ENCODE measurements at places on chromosomes 7 and 10. TPM values are rescaled to one million over a fixed set of nuclear protein-coding genes. Genes with fewer than 3 reads are reported as not detected.

DNA sequence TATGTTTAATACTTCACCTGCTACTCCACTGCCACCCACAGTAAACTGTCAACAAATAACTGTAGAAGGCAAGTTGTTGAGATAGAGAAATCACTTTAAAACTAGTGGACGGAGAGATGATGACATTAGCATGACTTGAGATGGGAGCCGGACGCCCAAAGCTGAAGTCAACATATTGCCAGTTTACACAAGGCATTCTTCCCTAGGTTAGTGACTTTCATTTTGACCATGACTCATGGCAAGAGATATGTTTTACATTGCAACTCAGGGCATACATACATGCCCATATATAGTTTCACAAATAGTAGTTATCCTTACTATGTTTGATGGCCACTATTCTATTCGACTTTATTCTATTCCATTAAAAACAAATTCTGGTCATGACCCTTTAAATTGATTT lies 296.6 kb downstream of the PLXNA4 start:
- peaks cover 7% of the 10 kb centered on the region for H3K27me3 ChIP-seq
- no peaks in the 10 kb centered on the region for H3K36me3 ChIP-seq
- peaks cover 12% of the 10 kb centered on the region for H3K4me1 ChIP-seq
- DNase-seq: no peak
- H3K4me3 ChIP-seq: no peak overlapping the region
- no peak overlapping the region for H3K27ac ChIP-seq

DNA sequence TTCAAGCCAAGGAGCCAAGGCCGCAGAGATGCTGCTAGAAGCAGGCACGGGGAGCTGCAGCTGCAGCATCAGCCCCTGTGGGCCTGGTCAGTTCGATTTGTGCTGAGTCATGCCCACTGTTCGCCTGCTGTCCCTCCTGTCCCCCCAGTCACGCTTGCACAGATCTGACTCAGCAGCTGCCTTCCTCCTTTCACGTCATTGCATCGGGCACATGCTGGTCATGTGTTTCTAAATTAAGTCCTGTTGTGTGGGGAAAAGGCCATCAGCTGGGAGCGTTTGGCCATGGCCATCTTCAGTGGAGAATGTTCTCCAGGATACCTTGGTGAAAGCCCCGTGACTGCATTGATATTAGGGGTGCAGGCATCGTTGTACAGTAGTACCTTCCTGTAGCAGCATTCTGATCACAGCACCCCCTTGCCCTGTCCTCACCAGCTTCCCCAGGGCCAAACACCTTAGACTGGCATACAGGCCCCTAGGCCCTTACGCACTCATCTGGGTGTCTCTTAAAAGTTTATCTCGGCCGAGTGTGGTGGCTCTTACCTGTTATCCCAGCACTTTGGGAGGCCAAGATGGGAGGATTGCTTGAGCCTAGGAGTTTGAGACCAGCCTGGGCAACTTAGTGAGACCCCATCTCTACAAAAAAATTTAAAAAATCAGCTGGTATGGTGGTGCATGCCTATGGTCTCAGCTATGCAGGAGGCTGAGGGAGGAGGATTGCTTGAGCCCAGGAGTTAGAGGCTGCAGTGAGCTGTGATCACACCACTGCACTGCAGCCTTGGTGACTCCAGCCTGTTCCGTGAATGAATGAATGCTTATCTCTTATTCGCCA lies 23.2 kb downstream of the POR start:
- no peaks in the 10 kb centered on the region for H3K4me1 ChIP-seq
- H3K4me3 ChIP-seq: no peak overlapping the region
- H3K27me3 ChIP-seq: no peaks in the 10 kb centered on the region
- DNase-seq: no peak
- H3K36me3 ChIP-seq: peaks cover 6% of the 10 kb centered on the region

- DNase-seq: no peak
- no peak overlapping the region for H3K4me3 ChIP-seq
- H3K27me3 ChIP-seq: no peaks in the 10 kb centered on the region
- H3K36me3 ChIP-seq: no peaks in the 10 kb centered on the region
Observed at GRCh38 chr10:44030738-44031137, 354.2 kb downstream of the CXCL12 start.

DNA sequence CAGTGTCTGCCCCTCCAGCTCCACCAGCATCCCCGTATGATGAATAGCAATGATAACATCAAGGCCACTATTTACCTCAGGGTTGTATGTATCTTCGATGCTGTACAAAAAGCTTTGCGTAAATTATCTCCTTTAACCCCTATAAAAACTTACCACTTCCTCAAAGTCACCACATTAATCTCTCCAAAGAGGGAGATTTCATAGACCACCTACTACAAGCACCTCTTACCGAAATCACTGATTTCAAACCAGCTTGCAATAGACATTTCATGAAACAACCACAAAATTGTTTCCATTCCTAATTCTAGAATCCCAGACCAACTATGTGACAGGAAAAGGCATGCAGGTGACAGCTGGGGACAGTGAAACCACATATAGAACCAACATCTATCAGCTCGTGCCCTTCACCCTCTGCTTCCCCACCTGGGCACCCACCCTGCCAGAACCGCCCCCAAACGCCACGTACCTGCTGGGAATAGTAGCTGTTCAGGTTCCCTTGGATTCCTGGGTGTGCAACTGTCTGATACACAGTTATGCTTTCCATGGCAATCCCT lies 20.1 kb upstream of the MMP21 start:
- H3K4me3 ChIP-seq: no peak overlapping the region
- H3K27me3 ChIP-seq: no peaks in the 10 kb centered on the region
- H3K27ac ChIP-seq: no peak overlapping the region
- DNase-seq: no peak

The CDK13 gene
- total RNA-seq: 124 TPM

GRCh38 chr7:91407942-91408341 lies 143.7 kb downstream of the FZD1 start:
- no peak for DNase-seq
- H3K27me3 ChIP-seq: no peaks in the 10 kb centered on the region
- no peak overlapping the region for H3K27ac ChIP-seq
- H3K4me3 ChIP-seq: no peak overlapping the region
- H3K36me3 ChIP-seq: no peaks in the 10 kb centered on the region

DNA sequence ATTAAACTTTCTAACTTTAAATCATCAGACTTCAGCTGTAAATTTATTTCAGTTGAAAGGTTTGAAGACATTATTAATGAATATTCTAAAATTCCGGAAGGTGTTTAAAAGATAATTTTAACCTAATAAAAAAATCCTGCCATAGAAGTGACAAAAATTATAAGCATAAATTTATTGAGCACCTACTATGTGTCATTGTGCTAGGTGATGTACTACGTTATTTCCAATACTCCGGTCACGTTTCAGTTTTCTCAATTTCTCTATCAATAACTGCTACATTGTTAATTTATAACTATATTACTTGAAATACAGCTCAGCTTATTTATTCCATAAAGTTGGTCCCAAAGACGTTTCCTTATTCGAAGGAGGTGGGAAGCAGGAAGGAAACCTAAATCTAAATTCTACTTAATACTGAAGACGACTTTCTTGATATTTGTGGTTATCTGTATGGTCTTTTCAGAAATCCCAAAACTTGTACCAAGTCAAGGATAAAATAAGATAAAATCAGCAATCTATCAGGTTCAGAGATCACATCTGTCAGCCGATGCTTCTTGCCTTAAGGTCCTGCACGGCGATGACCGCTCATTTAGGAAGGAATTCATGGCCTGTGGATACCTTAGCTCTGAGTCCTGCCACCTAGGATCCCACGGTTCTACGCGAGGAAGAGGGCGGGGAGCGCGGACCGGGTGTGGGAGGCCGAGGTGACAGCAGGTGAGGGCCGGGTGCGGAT lies 1.2 kb upstream of the ZEB1 start:
- peak overlapping the region; percentile 72 for H3K4me3 ChIP-seq
- DNase-seq: no peak
- H3K27me3 ChIP-seq: no peaks in the 10 kb centered on the region
- H3K36me3 ChIP-seq: no peaks in the 10 kb centered on the region
- H3K27ac ChIP-seq: peak overlapping the region; percentile 95

The ANXA8L1 gene
- 18.9 TPM for total RNA-seq

- no peaks in the 10 kb centered on the region for H3K36me3 ChIP-seq
- H3K27ac ChIP-seq: no peak overlapping the region
- H3K4me1 ChIP-seq: no peaks in the 10 kb centered on the region
- no peak overlapping the region for H3K4me3 ChIP-seq
- DNase-seq: no peak
Observed at GRCh38 chr10:62031507-62031906, 130.0 kb downstream of the ARID5B start.

The HGF gene
- total RNA-seq: 25.5 TPM

DNA sequence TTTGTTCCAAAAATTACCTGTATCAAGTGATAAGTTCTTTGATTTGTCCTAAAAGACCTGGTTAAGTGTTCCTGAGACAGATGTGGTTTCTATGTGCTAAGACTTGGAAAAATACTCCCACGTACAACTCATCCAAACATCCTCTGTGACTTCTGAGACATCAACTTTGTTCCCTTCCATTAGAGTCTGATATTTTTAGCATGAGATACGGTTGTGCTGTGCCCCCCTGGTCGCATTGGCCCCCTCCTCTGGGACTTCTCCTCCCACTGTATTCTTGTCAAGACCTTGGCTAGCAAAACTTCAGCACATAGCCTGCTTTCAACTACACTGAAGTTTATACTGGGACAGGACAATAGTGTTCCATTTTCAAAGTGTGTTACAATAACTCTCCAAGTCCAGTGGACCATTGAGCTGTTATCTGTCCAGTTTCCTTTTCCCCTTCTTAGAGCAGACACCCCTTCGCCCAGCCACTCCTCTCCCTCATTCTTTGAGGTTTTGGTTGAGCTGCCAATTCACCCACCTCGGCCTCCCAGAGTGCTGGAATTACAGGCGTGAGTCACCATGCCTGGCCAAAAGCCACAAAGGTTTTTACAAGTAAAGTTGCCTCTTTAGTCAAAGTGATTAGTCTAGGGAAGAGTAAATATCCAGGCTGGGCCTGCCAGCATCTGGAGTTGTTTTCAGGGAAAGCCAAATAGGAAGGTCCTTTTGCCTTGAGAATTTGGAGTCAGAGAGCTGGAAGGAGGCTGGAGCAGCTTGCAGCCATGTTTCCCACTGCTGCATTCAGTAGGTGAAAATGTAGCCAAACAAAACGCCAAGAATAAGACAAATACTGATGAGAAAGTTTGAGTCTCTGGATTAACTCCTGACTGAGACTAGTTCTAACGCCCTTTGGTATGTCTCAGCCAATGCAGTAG lies 17.8 kb upstream of the PDLIM1 start:
- no peak for DNase-seq
- H3K27me3 ChIP-seq: no peaks in the 10 kb centered on the region
- peak overlapping the region; percentile 66 for H3K27ac ChIP-seq
- H3K4me3 ChIP-seq: no peak overlapping the region
- H3K4me1 ChIP-seq: peaks cover under 1% of the 10 kb centered on the region

The IRF5 gene
- total RNA-seq: 6.0 TPM

GRCh38 chr7:136139417-136139816 lies 162.3 kb upstream of the MTPN start:
- H3K36me3 ChIP-seq: no peaks in the 10 kb centered on the region
- no peaks in the 10 kb centered on the region for H3K4me1 ChIP-seq
- no peak overlapping the region for H3K4me3 ChIP-seq
- H3K27ac ChIP-seq: no peak overlapping the region

- no peak overlapping the region for H3K4me3 ChIP-seq
- no peaks in the 10 kb centered on the region for H3K27me3 ChIP-seq
- H3K27ac ChIP-seq: no peak overlapping the region
- H3K4me1 ChIP-seq: no peaks in the 10 kb centered on the region
Observed at GRCh38 chr7:117200786-117201458, 121.9 kb downstream of the WNT2 start.

The VIPR2 gene
- total RNA-seq: 0.88 TPM

DNA sequence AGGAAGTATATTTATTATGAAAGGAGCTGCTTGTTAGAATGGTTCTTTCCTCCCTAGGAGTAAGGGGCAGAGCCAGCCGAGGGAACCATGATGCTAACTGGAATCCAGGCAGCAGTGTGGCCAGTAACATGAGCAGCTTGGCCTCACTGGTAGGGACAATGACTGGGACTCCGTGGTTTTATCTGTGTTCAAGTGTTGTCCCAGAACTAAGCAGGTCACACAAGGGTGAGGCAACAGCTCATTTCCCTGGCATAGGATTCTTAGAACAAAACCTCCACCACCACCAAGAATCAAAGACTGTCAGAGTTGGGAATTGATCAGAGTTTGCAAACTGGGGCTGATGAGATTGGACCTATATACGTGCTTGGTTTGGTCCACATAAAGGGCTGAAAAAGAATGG lies 138.9 kb upstream of the COBL start:
- no peak for DNase-seq
- H3K36me3 ChIP-seq: no peaks in the 10 kb centered on the region
- H3K4me3 ChIP-seq: no peak overlapping the region
- H3K4me1 ChIP-seq: no peaks in the 10 kb centered on the region
- no peaks in the 10 kb centered on the region for H3K27me3 ChIP-seq

- H3K36me3 ChIP-seq: no peaks in the 10 kb centered on the region
- DNase-seq: no peak
- H3K27ac ChIP-seq: no peak overlapping the region
- H3K4me3 ChIP-seq: no peak overlapping the region
Observed at GRCh38 chr10:11776080-11776479, 33.9 kb downstream of the ECHDC3 start.

- no peak for DNase-seq
- H3K4me1 ChIP-seq: no peaks in the 10 kb centered on the region
- H3K27ac ChIP-seq: no peak overlapping the region
- H3K36me3 ChIP-seq: no peaks in the 10 kb centered on the region
- H3K27me3 ChIP-seq: no peaks in the 10 kb centered on the region
Observed at GRCh38 chr10:83654689-83655088, 484.6 kb upstream of the GHITM start.

DNA sequence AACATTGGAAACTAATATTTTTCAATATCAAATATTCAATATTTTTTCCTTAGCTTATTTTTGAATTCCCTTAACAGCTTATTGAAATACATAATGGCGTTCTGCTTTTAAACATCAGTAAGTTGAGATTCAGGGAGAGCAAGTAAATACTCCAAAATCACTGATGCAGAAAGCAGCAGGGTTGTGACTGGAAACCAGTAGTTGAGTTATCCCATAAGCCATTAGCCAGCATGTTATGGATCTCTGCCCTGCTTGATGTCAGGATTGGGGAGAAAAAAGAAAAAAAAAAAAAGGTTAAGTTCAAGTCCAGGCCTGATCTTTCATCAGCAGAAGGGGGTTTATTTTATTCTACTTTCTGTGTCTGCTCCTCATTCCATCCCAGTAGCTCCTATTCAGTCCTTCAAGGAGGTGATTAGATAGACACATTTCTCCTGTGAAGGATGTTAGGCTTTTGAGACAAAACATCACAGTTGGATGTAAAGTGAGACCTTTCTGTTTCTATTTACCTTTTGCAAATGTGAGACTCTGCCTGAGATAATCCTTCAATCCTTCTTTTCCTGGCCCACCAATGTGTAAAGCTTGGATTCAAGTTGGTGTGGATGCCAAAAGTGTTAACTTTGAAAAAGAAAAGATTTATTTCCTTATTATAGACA lies 110.9 kb upstream of the HDAC9 start:
- H3K27ac ChIP-seq: no peak overlapping the region
- H3K36me3 ChIP-seq: no peaks in the 10 kb centered on the region
- no peaks in the 10 kb centered on the region for H3K27me3 ChIP-seq
- no peak for DNase-seq

Measured in lung (tissue), 17 donors.